Omental fat pad (tissue), 4 donors: ENCODE measurements at places on chromosomes 12 and 14. TPM values are rescaled to one million over a fixed set of nuclear protein-coding genes. Genes with fewer than 3 reads are reported as not detected.

Gene ATP2B1
- 29.5 TPM for total RNA-seq

DNA sequence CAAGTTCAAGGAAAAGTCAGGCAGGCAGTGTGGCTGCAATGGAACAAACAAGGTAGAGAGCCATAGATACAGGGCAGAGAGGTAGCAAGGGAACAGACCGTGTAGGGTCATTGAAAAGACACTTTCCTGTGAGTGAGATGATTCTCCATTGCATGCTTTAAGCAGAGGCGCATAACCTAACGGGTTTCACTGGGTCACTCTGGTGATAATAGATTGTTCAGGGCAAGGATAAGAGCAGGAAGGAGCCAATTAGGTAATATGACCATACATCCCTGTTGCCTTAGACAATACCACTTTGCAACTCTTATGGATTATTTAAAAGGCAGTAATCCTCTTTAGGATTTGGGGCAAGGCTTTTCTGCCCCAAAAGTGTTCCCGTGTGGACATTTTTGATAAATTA lies 214.1 kb downstream of the PTPRO start:
- no peak for DNase-seq

DNA sequence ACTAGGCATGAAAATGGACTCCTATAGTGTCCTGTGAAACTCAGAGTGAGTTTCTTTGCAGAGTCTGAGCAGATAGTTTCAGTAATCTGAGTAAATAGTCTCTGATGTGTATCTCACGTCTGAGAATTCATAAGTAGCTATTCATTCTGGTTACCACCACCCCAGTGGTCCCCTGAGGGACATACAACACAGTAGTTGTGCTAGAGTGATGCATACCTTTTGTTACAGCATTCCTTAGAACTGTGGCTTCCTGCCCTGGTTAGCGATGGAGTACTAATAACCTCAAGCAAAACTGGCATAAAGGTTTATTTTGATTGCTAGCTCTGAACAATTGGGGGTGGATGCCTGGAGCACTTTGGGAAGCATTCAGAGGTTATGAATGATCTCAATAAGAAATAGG lies 114.7 kb downstream of the DAAM1 start:
- DNase-seq, result no peak

DNA sequence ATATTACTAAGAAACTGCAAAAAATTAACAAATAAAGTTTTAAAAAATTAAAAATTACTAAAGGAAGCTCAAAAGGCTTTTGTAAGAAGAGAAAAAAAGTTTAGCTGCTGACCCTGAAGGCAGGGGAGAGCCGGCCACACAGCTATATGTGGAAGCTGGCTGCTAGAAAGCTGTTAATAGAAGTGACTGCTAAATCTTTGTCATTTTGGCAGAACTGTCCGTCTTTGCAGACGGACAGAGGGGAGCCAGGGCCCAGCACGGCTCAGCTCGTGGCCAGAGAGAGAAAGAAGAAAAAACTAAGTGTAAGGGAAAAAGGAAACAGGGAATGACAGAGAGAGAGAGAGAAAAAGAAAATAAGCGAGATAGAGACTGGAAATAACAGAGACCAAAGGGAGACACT lies 27.9 kb downstream of the PRMT8 start:
- DNase-seq, result no peak

DNA sequence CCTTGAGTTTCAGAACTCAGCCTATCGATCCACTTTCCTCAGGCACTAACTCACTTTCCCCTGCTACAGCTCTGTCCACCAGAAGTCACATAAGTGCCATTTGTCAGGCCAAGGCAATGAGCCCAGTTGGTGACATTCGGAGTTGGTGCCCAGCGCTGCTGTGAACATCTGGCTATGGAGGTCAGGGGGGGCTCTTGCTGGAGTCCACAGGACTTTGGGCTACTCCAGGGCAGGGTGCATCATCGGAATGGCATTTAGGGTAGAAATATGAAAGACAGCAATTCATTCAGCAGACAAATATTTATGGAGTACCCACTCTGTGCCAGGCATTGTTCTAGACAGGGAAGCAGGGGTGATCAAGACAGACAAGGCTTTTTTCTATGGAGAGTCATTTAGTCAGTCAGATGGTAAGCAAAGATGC lies 1.5 kb upstream of the PPP1CC start:
- no peak for DNase-seq

DNA sequence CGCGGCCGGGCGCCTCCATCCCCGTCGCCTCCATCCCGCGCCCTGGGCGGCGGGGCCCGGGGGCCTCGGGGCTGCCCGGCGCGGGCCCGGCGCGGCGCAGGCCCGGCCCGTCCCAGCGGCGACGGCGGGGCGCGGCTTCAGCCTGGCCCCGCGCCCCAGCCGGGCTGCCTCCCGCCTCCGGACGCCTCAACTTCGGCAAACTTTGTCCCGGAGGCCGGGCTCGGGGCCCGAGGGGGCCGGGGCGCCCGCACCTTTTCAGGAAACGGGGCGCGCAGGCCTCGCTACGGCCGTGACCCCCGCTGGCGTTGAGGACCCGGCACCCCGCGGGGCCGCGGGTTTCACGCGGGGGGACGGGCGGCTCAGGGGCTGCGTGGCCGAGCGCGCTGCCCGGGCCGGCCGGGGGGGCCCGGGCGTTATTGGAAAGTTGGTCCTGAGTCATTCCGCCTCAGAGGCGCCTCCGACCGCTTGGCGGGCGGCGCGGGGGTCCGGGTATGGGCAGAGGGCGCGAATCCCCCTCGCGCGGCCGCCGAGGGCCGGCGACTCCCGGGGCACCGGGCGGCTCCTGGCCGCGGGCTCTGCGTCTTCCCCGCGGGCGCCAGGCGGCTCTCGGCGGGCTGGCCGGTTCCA lies 575 bp downstream of the TRAF3 start:
- no peak for DNase-seq

GRCh38 chr14:103597623-103598377 lies 31.2 kb upstream of the KLC1 start:
- DNase-seq, result peak; percentile 33

GRCh38 chr14:50272498-50272897 lies 39.5 kb downstream of the L2HGDH start:
- no peak for DNase-seq

DNA sequence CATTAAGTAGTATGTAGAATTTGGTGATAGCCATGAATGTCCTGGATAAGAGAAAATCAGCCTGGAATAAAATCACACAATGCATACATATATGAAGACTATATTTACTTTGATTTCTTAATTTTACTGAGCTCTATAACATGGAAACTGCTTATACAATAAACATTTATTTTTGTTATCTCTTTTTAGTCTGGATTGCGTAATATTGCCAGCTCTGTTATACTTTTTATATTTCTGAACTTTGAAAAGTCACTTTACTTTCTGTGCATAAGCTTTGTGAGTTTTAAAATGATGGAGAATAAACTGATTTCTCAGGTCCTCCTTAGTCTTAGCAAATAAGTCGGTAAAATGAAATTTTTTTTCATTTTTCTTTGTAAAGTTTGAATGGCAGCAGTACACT lies 19.2 kb upstream of the ABCD2 start:
- DNase-seq, result no peak

- DNase-seq, result no peak
Measured at GRCh38 chr14:80264702-80265101, 53.4 kb upstream of the DIO2 start.

DNA sequence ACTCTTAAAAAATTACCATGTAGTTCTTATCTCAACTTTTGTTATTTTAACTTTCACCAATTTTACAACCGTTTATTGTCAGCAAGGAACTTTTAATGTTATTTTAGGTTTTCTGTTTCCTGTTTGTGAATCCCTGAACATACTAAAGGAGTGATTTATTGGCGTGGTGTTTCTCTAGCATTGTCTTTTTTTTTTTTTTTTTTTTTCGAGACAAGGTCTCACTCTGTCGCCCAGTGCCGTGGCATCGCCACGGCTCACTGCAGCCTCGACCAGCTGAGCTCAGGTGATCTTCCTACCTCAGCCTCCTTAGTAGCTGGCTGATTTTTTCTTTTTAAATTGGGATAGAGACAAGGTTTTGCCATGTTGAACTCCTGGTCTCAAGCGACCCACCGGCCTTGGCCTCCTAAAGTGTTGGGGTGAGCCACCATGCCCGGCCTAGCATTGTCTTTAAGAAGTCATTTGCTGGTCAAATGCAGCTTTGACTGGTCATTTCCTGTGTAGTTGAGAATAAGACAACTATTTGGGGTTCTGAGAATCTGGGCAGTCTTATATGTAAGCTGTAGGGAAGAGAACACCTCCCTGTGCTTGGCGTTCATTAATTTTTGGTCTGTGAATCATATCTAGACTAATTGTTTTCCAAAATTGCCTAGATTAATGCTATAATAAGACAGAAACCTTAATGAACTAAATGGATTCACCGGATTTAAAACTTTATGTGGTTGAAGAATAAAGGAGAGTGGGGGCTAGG lies 2.1 kb downstream of the WASHC4 start:
- DNase-seq, result no peak

GRCh38 chr14:106378191-106378590 lies 851.8 kb downstream of the TMEM121 start:
- no peak for DNase-seq

Gene ARL6IP4
- 206 TPM for total RNA-seq

DNA sequence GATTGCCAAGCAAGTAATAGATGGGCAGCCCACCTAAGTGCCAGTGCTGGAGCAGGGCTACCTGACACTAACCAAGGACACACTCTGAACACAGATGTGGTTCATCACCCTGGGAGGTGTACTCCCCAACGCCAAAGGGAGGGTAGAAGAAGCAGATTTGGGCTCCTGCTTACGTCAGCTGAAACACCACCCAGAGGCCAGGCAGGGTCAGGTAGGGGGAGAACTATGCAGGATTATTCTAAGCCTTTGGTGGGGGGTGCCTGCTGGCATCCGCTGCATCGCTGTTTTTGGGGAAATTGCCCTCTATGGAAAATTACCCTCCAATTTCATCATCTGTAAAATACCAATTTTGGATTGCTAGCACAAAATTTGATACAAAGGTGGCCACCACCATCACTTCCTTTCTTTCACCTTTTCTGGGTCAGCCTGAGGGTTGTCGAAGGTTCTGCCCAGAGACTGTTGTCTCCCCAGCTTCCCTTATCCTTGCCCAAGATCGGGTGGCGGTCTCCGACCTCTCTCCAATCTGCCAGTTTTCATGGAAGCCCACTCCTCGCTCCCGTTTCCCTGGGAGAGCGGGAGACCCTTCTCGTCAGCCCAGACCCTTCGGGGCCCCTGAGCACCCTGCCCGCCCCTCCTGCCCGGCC lies 535 bp downstream of the BIN2 start:
- DNase-seq, result no peak

- DNase-seq, result no peak
Measured at GRCh38 chr12:119016715-119017114, 35.4 kb downstream of the SRRM4 start.

- no peak for DNase-seq
Measured at GRCh38 chr12:89040146-89040964, 311.9 kb downstream of the DUSP6 start.

DNA sequence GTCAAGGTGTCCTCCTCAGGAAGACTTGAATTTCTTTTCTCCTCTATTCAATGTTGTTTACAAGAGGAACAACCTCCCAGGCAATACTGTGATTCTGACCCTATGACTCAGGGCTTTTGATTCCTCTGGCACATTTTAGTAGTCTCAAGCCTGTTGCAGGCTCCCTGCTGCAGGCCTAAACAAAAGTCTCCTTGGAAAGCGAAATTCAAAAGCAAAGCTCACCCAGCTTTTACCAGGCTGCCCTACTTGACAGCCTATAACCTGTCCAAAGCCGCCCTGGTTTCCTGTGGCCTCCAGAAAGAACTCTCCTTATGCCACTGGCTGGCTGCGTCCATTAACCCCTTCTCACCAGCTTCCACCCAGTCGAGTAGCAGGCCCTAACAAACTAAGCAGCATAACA lies 11.6 kb downstream of the FGD6 start:
- no peak for DNase-seq

Gene TBX3
- 14.0 TPM for total RNA-seq

DNA sequence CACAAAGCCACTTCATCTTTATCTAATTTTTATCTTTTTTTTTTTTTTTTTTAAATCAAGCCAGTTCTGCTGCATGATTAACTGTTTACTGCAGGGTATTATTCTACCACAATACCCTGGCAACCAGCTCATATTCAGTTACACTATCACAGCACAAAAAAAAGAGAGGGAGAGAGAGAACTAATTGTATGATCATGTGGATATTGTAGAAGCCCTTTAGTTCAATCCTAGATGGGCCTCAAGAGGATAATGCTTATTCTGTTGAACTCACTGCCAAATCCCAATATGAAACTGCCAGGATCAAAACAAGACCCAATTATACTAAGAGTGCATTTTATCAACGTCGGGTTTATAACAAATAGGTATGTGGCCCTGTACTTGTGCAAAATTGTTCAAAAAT lies 51.5 kb downstream of the MED13L start:
- no peak for DNase-seq

Gene UBE2N
- 39.1 TPM for total RNA-seq

- DNase-seq, result no peak
Measured at GRCh38 chr12:124160097-124160756, 134.7 kb upstream of the RFLNA start.

DNA sequence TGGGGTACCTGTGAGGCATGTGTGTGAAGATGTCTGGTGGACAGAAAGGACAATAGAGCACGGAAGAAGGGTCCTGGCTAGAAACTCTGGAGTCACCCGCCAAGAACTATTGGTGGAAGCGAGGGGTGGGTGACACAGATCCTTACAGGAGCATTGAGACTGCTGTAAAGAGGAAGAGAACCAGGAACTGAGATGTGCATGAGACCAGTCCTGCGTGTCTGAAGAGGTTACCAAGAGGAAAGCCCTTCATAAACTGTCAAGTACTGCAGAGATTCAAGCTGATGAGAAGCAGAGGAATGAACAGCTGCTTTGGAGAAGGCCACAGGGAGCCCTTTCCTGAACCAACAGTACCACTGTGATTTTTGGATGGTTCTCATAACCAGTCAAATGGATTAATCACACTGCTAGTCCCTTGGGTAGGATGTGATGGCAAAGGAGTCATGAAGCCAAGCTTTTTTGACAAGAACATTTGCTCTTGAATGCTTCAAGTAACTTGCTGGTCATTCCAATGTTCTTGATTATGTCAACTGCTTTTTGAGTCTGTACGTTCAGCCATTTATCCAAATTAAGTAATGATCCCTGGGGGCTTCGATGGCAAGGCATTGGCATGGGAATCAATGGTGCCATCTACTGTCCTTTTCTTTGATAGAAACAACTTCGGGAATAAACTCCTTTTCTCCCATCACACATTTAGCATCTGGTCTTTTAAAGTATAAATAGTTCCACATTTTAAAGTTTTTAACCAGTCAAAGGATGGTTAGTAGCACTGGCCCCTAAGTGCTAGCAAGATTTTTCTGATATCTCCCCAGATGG lies 42.9 kb downstream of the GPR135 start:
- no peak for DNase-seq

Gene TEX52
- not detected for total RNA-seq

Gene CPNE6
- total RNA-seq, result not detected

DNA sequence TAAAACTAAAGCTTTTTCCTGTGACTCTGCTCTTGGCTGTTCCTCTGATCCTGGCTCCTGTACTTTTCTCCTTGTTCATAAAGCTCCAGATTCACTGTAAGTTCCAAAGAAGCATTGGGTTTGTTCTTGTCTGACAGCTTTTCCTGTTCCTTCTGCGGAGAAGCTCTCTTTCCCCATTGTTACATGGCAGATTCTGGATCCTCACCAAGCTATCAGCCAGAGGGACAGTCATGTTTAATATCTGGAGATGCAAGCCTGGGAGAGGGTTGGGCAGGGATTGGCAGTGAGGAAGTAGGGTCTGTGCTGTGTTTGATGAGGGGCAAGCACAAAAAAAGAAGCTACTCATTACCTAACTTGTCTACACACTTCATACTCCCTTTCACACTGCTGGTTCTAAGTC lies 107.9 kb downstream of the AKAP6 start:
- no peak for DNase-seq

GRCh38 chr14:103819503-103820307 lies 27.7 kb downstream of the PPP1R13B start:
- no peak for DNase-seq

Gene CABP1
- total RNA-seq, result 2.1 TPM

Gene UBR7
- 12.0 TPM for total RNA-seq
